Right renal pelvis (tissue), 4 donors: ENCODE measurements at places on chromosomes 12 and 14. TPM values are rescaled to one million over a fixed set of nuclear protein-coding genes. Genes with fewer than 3 reads are reported as not detected.

Gene FBLN5
- 163 TPM for polyA plus RNA-seq

- no peak for DNase-seq
Observed at GRCh38 chr14:91068642-91069041, 8.2 kb upstream of the RPS6KA5 start.

- no peak for DNase-seq
Observed at GRCh38 chr12:120037851-120038250, 48.8 kb downstream of the BICDL1 start.

DNA sequence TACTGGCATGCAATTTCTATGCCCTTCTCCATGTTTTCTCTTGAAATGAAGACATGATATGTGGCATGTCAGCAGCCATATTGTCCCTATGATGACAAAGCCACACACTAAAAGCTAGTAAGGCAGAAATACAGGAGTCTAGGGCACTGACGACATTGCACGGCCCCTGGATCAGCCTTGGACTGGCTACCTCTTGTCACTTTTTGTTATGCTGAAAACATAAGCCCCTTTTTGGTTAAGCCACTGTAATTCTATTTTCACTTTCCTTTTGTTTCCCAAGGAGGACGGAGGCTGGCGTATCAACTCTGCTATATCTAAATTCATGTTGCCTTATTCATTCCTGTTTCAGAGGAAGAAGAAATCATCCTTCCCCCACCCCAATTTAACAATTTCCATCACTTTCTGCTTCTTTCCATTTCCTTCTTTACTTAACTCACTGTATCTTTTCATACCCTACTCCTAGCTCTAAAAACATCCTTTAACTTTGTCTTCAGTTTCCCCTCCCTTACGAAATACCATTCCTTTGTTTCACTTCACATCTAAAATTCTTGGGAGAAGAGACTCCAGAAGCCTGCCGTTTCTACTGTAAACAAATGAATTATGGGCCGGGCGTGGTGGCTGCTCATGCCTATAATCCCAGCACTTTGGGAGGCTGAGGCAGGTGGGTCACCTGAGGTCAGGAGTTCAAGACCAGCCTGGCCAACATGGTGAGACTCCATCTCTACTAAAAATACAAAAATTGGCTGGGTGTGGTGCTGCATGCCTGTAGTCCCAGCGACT lies 364.1 kb downstream of the PCNX1 start:
- DNase-seq = no peak

DNA sequence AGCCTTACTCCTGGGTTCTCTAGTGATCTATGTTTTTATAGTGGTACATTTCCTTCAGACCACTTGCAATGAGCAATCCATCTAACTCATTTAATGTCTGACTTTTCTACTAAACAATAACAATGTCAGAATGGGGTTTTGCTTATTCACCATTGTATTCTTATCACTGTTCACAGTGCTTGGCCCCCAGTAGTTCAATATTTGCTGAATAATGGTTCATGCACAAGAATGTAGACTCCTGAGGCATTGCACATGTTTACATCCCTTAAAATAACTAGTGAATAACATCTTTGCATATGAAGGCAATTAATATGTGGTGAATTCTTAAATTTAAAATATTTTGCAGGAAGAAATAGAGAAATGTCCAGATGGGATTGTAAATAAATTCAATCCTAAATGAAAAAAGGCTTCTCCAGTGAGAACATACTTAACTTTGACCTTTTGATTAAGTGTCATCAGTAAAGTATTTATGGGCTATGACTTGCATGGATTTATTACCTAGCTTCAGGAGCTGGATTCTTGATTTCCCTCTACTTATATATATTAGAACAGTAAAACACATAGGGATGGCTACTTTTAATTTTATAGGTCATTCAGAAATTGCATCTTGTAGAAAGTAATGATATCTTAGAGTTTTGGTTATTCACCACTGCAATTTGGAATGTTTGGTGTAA lies 3.4 kb downstream of the CCER1 start:
- no peak for DNase-seq
